ENCODE measurements at places on chromosomes 5 and 9.

GRCh38 chr5:122394284-122394930 is 82.4 kb downstream of the SNCAIP start:
- no peak for DNase-seq

- DNase-seq, result no peak
Observed at GRCh38 chr9:101307524-101308213, 77.1 kb downstream of the BAAT start.

GRCh38 chr5:74631081-74631953 is 9.2 kb downstream of the ENC1 start:
- no peak for DNase-seq

DNA sequence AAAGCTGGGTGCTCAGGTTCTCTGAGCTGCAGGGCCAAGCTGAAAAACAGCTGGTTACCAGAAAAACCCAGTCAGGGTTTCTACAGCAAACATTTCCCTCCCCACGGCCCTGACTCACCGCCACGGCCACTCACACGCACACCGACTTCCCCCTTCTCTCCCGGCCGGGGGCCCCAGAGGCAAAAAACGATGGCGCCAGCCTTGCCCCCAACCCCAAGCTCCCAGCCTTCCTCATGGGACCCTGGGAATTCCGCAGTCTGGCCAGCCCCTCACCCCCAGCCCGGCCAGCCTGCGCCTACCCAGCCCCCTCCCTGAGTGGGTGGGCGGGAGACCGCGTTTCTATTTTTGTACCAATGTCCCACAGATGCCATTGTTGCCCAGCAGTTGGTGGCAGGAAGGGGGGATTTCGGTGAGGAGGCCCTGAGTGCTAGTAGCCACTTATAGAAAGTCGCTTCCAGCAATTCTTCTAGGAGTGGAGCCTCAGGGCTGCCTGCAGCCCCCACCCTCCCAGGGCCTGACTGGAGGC is 18.4 kb downstream of the ENG start:
- no peak for DNase-seq

DNA sequence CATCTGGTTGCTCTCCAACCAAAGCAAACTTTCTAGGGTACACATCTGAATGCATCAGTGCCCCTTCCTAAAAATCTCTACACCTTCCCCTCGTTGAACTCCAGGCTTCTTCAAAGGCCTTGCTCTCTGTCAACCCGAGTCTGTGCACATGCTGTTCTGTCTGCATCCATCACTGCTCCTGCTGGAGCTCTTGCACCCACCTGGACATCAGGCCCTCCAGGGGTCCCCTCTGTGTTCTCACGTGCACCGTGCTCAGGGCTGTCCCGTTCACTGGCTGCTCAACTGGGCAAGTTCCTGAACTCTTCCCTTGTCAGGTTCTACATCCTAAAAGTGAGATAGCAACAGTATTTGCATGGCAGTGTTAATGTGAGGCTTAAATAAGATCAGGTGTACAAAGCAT is 62.7 kb upstream of the ANGPTL2 start:
- no peak for DNase-seq

DNA sequence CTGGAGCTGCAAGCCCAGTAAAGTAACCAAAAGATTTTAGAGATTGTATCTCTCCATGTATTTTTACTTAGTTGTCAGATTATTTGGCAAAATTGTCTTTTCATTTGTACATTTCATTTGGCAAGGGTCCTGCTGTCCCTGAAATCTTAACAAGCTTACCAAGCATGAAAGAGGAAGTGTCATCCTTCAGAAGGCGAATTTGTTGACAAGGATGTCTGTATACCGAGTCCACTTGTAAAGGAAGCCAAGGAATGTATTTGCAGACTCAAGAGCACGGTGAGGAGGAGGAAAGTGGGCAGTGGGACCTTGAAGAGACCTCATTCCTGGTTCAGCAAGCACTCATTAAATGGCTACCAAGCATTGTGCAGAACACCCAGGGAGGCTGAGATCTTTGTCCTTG is 7.5 kb upstream of the OTULINL start:
- DNase-seq, result no peak

DNA sequence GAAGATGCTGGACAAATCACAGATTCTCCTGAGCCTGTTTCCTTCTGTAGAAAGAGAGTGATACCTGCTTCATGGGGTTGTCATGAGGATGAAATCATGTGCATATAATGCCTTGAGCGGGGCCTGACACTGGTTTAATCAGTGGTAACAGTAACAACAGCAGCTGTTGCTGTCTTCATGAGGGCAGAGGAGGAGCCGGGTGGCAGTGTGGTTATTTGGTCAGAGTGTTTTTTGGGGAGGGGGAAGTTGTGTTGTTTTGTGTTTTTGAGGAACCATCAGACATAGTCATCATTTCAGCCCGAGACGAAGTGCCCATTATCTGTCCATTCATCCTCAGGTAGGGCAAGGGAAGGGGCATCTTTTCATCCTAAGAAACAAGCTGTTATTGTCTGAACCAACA is 44.0 kb downstream of the NEURL1B start:
- DNase-seq, result no peak

DNA sequence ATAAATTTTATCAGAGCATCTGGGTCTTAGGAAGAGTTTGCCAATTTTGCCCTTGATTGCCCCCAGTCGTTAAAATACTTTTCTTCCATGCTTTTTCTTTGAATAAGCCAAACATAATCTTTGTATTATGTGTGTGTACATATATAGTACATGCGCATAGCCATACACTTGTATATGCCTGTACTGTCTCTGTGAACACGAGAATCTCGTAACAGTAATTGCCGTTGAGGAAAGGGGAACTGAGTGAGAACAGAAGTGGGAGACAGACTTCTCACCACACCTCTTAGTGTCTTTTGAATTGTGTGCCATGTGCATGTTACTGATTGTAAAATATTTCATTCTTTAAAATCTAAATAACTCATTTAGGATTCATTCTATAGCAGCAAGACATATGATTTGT is 79.6 kb upstream of the GRHPR start:
- DNase-seq, result no peak

DNA sequence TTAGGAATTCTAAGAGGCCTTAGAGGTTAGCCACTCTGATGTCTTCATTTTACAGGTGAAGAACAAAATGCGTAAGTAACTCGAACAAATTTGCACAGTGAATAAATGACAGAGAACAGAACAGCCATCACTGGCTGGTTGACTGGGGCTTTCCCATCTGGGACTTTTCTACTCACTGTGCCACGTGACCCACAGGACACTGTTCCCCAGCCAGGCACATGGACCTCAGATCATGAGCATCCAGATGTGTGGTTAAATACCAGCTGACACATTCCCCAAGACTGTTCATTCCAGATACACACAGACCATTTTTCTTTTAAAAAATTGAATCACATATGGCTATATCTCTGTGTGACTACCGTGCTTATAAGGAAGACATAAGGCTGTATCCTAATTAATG is 25.8 kb upstream of the MED10 start:
- no peak for DNase-seq

DNA sequence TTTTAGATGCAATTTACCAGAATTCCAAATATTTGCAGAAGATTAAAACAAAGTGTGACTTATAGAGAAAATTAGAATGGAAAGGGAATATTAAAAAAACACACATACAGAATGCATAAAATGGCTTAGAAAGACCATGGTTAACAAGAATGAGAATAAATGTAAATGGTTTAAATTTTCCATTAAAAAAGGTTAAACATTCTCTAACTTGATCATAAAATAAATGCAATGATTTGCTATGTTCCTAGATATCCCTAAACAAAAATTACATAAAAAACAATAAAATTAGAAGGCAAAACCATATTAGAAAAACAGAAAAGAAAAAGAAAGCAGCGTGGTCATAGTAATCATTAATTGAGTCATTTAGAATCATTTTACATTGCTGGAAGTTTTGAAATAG is 152.5 kb downstream of the TMEM38B start:
- no peak for DNase-seq

GRCh38 chr5:22614486-22615094 is 238.6 kb downstream of the CDH12 start:
- no peak for DNase-seq

Measured in Jurkat, Clone E6-1 (cell line).